ENCODE measurements at places on chromosomes 7 and 10.

GRCh38 chr10:50210876-50211275 is 40.4 kb downstream of the ASAH2 start:
- no peak for DNase-seq

GRCh38 chr7:27124902-27125689 is 5.5 kb downstream of the HOXA4 start:
- no peak for DNase-seq

DNA sequence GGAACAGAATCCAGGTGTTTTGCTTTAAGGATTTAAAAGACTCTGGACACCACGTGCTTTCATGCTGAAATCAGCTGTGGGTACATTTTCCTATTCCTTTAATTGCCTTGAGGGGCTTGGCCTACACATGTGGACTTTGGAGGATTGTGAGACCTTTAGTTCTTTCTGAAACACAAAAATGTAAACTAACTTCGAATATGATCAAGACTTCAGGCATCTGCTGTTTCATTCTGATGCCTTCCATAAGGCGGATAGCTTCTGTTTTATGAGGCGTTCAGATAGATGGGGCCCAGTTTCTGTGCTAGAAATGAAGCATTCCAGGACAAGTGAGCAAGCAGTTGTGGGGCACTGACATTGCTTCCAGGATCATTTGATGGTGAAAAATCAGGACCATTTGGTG is 1.5 kb upstream of the NOBOX start:
- no peak for DNase-seq

DNA sequence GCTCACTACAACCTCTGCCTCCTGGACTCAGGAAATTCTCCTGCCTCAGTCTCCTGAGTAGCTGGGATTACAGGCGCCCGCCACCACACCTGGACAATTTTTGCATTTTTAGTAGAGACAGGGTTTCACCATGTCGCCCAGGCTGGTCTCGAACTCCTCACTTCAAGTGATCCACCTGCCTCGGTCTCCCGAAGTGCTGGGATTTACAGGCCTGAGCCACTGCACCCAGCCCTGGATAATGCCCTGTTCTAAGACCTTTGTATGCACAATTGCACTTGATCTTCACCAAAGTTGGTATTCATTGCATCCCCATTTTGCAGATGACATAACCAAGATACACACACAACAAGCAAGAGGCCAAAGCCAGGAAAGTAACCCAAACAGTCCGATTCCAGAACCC is 97.7 kb upstream of the CARD11 start:
- DNase-seq = no peak

- no peak for DNase-seq
Observed at GRCh38 chr7:78770422-78771410, 682.8 kb downstream of the MAGI2 start.

DNA sequence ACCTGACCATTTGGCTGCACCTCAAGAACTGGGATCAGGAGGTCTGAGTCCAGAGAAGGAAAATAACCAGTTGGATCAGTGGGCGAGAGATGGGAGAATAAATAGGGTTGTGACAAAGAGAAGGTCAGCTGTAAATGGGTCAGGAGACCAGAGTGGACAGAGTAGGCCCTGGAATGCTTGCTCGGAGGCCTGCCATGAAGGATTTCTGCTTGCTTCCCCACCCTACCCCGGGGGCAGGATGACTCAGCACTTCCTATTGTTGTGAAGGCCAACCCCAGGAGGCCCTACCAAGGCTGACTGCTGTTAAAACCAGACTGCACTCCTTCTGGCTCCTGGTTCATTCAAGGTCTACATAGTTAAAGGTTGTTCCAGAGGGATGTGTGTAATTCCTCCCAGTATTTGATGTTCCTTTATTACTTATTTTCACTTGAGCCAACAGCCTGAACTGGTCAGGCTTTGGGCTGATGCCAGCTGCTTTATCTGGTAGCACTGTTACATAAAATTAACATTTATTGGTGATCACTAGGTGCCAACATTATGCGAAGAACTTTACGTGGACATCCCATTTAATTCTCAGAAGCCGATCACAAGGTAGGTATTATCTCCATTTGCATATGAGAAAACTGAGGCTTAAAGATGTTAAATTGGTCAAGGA is 27.3 kb upstream of the IFRD1 start:
- DNase-seq = peak; percentile 84

- no peak for DNase-seq
Observed at GRCh38 chr10:8852546-8852945, 798.1 kb downstream of the GATA3 start.

- DNase-seq = peak; percentile 81
Observed at GRCh38 chr7:33895025-33895804, 10.1 kb upstream of the BMPER start.

DNA sequence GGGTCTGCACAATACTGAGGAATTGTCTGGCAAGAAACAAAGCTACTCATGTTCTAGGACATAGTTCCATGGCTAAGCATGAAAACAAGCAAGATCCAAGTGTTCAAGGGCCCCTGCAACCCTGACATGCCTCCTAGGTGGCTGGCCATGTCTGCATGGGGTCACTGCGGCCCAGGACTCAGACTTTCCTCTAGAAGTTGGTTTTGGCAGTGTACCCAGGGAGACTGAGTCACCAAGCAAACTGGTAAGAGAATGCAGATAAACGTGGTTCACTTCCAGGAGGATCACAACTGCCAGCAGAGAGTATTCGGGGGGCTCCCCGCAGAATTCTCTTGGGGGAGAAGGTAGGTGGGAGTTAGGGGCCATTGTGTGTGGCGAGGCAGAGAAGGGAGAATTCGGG is 7.4 kb upstream of the PFKFB3 start:
- no peak for DNase-seq

GRCh38 chr10:30092151-30092790 is 32.9 kb upstream of the JCAD start:
- DNase-seq = no peak

- no peak for DNase-seq
Observed at GRCh38 chr7:2974093-2974819, 69.4 kb downstream of the CARD11 start.

GRCh38 chr7:152459724-152460251 is 24.0 kb upstream of the KMT2C start:
- DNase-seq = no peak

- no peak for DNase-seq
Observed at GRCh38 chr10:132366499-132366898, 30.5 kb upstream of the PWWP2B start.

DNA sequence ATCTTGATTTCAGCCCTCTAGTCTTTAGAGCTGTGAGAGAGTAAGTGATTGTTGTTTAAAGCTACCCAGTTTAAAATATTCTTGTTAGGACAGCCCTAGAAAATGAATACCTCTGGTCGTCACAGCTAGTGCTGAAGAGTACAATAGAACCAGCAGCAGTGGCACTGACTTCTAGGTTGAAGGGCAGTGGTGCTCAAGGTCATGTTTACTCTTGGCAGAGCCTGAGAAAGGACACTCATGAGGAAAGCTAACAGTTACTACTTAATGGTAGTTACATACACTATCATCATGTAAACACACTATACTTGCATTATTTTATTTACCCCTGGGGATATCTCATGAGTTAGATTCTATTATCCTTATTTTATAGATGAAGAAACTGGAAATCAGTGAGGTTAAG is 323.0 kb downstream of the SH2D4B start:
- DNase-seq = no peak

GRCh38 chr7:124420367-124420766 is 345.2 kb downstream of the GPR37 start:
- no peak for DNase-seq

- DNase-seq = no peak
Observed at GRCh38 chr10:61958805-61959204, 57.3 kb downstream of the ARID5B start.

GRCh38 chr10:94344522-94345122 is 18.1 kb downstream of the NOC3L start:
- no peak for DNase-seq

DNA sequence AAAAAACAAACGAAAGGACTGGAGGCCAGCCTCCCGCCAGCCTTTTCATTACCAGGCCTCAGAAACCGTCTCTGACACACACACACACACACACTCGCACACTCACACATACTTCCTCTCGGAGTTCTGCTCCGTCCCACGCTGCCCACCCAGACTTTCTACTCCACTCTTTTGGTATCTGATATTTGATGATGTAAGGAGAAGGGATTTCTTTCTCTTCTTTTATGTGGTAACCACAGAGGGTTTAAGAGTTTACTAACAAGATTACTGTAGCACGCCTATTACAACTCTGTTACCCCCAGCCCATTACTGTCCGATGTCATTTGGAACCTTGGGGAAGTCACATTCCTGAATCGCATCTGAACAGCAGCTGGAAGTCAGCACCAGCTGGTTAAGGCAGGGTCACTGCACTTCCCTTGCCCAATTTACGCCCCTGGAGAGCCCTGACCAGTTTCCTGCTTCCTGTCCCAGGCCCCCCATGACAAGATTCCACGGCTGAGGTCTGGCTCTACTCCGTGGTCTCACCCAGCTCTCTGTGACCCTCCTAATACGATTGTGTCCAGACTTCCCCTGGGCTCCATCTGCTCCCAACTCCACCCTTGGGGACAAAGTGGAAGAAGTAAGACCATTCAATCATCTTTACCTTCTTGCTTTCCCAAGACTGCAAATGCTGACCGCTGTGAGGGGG is 1.1 kb downstream of the DENND2A start:
- no peak for DNase-seq

DNA sequence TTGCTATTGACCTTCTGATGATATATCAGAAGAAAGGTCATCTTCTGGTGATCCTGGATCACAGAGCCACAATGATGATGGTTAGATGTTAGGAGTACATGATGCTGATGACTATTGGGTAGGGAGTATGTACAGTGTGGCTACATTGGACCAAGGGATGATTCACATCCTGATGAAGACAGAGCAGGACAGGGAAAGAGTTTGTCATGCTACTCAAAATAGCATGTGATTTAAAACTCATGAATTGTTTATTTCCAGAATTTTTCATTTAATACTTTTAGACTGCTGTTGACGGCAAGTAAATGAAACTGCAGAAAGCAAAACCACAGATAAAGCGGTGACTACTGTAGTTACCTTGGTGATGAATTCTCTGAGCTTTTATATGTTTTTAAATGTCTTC is 397.3 kb downstream of the PPP1R3A start:
- peak; percentile 4 for DNase-seq

GRCh38 chr7:47670729-47671128 is 88.8 kb upstream of the TNS3 start:
- DNase-seq = no peak

GRCh38 chr7:1638215-1638661 is 31.8 kb upstream of the ELFN1 start:
- no peak for DNase-seq

- no peak for DNase-seq
Observed at GRCh38 chr10:100146875-100147650, 38.8 kb downstream of the ERLIN1 start.

DNA sequence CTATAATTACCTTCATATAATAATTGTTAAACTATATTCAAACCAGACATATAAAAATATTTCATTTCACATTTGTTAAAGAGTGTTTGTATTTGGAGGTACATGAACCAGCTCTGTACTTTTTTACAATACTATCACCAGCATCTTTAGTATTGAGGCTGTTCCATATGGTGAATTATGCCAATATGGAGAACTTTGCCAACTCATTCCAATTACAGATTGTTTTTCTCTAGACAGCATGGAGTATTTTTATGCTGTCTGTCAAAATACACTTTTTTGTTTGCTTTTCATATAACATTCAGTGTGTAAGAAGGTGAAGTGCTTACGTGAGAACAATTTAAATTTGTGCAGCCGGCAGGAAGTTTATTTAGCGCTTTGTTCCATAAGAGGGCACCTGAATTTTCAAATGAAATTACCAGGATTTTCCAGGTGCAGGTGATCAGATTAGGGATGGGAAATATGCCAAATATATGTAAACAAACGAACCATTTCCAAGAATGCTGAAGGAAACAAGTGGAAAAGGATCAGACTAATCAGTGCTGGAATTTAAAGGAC is 54.9 kb downstream of the SEMA3E start:
- no peak for DNase-seq

DNA sequence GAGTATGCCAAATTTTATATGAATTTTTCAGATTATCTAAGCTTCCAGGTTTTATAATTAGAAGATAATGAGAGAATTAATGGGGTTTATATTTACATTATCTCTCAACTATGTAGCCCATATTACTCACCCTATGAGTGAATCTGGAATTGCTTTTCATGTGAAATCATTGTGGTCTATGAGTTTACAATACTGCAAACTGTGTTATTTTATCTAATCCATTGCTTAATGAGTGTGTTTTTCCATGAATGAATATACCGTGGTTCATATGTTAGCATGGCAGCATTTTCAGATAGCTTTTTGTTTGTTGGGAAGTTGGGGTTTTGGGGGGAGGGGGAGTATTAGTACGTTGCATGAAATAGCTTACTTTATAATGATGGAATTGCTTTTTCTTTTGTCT is 44.5 kb downstream of the FGFBP3 start:
- DNase-seq = no peak

DNA sequence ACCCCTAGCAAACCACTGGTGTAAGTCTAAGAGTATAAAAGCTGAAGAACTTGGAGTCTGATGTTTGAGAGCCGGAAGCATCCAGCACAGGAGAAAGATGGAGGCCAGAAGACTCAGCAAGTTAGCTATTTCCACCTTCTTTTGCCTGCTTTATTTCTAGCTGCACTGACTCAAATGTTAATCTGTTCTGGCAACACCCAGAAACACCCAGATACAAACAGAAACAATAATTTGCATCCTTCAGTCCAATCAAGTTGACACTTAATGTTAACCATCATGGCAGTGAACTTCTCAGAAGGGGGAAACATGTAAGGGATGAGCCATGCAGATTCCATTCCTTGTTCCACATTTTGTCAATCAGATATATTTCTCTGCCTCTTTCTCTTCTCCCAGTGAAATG is 101.8 kb upstream of the FERD3L start:
- DNase-seq = no peak

DNA sequence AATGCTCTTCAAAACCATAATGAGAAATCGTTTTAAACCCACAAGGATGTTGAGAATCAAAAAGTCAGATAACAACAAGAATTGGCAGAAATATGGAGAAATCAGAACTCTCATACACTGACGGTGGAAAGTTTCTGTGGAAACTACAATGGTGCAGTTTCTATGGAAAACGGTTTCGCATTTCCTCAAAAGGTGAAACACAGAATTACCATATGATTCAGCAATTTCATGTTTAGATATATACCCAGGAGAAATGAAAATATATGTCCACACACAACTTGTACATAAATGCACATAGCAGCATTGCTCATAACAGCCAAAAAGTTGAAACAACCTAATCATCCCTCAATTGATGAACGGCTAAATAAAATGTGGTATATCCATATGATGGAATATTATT is 218.2 kb downstream of the ARL4A start:
- no peak for DNase-seq

GRCh38 chr7:83798489-83798888 is 149.6 kb upstream of the SEMA3E start:
- no peak for DNase-seq

DNA sequence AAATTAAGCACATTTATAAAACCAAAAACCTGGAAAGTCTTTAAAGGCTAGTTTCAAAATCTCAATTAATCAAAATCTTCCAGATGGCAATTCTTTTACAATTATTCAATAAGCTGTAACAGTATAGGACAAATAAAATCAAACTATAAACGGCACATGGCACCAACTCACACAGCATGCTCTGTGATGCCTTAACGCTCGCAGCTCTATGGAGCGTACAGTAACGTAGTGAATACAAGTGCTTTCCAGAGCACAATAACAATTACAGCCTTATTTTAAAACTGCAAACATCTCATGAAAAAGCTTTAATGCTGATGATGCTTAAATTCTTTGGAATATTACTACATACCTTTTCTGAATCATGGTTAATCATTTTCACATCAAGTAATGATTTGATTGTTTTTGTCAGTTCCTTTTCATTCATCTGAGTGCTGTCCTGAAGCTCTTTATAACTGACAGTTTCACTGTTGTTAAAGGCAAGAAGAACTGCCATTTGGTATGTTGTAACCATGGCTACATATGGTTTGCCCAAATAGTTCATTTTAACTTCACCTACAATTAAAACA is 74.2 kb downstream of the CUL2 start:
- no peak for DNase-seq
